M059J (cell line): ENCODE measurements at places on chromosomes 1 and 21. TPM values are rescaled to one million over a fixed set of nuclear protein-coding genes. Genes with fewer than 3 reads are reported as not detected.
A peak's percentile ranks its signal among the peaks of the same experiment; 100 is the strongest.

DNA sequence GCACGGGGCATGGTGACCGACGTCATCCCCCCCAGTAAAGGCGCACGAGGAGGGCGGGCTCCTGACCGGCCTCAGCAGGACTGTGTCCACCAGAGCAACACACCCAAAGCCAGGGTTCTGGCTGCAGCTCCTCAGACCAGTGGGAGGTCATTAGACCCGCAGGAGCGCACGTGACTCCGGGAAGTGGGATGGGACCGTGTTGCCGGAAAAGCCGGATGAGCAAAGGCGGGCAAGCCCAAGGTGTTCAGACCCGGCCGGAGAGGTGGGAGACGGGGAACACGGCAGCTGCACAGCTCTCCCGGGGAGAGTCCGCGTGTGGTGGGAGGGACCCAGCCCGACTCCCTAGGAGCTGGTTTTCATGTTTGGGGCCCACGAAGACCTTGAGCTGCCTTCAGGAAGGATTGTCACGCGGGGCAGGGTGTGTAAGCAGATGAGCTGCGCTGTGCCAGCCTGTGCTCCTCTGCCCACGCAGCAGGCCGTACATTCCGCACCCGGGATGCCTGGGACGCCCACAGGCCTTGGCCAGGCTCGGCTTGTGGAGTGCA, 20.6 kb upstream of the TRAPPC10 start:
- no peak for DNase-seq

GRCh38 chr1:228204958-228205357, 2.9 kb upstream of the OBSCN start:
- no peak for DNase-seq

GRCh38 chr1:183180634-183181056, 5.4 kb upstream of the LAMC2 start:
- peak; percentile 86 for DNase-seq

DNA sequence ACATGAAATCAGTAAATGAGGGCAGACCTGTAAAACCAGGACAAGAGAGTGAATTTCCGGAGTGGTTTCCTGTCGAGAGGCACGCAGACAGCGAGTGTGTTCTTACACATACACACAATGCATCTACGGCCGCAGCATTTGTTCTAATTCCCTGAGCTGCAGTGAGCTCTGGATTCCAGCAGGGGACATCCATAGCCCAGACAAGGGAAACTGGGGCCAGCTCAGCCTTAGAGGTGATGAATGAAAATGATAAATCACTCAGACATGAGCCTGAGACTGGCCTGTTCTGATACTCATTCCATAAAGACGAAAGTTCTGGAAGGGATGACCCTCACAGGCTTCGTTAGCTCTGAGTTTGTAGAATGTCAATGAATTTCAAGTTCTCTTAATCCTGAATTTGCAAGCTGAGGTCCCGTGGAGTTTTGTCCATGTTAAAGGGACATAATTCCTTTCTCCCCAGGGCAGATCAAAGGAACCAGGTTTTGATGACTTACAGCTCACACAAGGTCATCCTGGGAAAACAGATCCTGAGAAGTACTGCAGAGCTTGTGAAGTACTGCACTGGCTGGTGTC, 207.9 kb upstream of the C1orf87 start:
- DNase-seq = peak; percentile 61

The POMGNT1 gene
- total RNA-seq = 59.1 and 90.4 TPM in 2 replicates

- DNase-seq = no peak
Measured at GRCh38 chr1:52531249-52531872, 21.5 kb downstream of the TUT4 start.

- DNase-seq = peak; percentile 96
Measured at GRCh38 chr1:234608025-234608910, 1.7 kb downstream of the IRF2BP2 start.

The PRR9 gene
- not detected in 2 replicates for total RNA-seq

- peak; percentile 53 for DNase-seq
Measured at GRCh38 chr1:225890346-225891228, 1.6 kb upstream of the LEFTY1 start.

GRCh38 chr1:6507037-6507428, 15.6 kb upstream of the PLEKHG5 start:
- no peak for DNase-seq

- no peak for DNase-seq
Measured at GRCh38 chr21:42163511-42163863, 55.5 kb upstream of the ABCG1 start.
